ENCODE measurements at places on chromosomes 2 and 18. TPM values are rescaled to one million over a fixed set of nuclear protein-coding genes. Genes with fewer than 3 reads are reported as not detected.

Gene MAL
- not detected for total RNA-seq

Gene NT5DC4
- 13.6 TPM for total RNA-seq

Gene THSD7B
- not detected for total RNA-seq

Gene RBM44
- 1.0 TPM for total RNA-seq

Gene NPPC
- not detected for total RNA-seq

Gene ALPP
- total RNA-seq = not detected

Gene LAMA3
- 233 TPM for total RNA-seq

Gene ACKR3
- 9.5 TPM for total RNA-seq

Gene ERBB4
- 2.2 TPM for total RNA-seq

Gene MATN3
- total RNA-seq = 2.3 TPM

Gene AKAIN1
- total RNA-seq = not detected

Gene MDH1B
- 1.9 TPM for total RNA-seq

Gene KIAA2012
- 0.17 TPM for total RNA-seq

Gene SP140L
- total RNA-seq = 55.2 TPM

DNA sequence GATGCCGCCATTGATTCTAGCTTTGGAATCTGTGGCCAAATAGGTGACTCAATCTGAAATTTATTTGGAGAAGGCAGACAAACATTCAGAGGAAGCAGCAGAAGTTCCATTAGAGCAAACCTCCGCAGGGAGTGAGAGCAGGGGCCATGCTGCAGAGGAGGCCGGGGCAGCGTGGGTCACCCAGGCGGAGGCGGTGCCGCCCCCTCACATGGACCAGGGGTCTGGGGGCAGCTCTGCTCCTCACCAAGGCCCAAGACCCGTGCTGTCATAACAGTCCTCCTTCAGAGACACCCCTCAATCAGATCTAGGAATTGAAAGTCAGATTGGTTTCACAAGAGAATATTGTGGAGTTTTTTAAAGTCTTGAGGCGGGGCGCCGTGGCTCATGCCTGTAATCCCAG lies 92.4 kb downstream of the GBX2 start:
- no peak for DNase-seq

GRCh38 chr2:29245742-29246382 lies 130.6 kb downstream of the CLIP4 start:
- DNase-seq = no peak

DNA sequence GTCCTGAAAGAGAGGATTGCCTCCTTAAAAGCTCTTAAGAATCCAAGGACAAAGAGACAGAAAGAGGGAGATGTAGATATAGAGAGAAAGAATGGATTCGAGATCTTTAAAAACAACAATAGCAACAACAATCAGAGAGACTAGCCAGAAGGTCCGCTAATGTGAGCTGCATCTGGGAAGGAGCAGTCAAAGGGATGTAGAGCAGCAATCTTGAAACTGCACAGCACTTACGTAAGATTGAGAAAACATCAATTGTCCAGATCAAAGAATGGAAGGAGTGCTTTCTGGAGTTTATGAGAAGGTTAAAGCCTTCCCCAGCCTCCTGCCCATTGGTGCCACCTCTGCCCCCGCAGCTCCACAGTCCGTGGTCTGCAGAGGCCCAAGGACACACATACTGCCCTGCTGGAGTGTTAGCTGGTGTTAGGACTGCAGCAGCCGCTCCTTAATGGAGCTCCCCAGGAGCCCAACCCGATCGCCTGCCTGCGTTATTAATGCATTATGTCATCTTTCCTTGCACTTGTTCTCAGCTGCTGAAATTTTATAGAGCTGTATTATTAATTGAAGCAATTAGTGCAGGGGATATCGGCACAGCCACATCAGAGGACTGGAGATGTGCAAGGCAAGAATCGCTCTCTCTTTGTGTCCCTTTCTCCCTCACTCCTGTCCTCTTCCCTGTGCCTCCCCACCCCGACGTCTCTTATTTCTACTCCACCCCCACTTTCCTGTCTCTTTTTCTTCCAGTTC lies 94.2 kb upstream of the STPG4 start:
- no peak for DNase-seq

GRCh38 chr2:158619496-158619895 lies 162.7 kb downstream of the PKP4 start:
- DNase-seq = no peak

- no peak for DNase-seq
These were observed 12.7 kb upstream of the GPC1 start for GRCh38 chr2:240422658-240423329.

DNA sequence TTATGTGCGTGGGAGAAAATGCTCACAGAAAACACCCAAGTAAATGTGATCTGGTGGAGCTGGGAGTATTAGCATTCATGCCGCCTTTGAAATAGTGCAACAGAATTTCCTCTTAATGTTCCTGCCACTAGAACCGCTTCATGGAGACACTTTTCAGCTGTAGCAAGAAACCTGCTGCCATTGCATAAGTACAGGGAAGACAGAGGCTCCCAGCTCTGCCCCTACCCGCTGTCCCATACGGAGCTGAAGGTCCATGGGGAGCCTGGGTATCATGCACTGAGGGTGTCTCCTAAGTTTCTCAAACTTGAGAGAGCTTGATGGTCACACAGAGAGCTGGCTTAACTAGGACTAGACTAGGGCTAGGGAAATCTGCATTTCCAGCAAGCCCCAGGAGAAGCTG lies 49.6 kb downstream of the CRIM1 start:
- no peak for DNase-seq

- no peak for DNase-seq
These were observed 14.7 kb downstream of the PID1 start for GRCh38 chr2:229256376-229256775.

GRCh38 chr2:68771211-68771751 lies 36.7 kb downstream of the ARHGAP25 start:
- no peak for DNase-seq

- peak; percentile 81 for DNase-seq
These were observed 598 bp upstream of the WBP1 start for GRCh38 chr2:74457549-74458131.

DNA sequence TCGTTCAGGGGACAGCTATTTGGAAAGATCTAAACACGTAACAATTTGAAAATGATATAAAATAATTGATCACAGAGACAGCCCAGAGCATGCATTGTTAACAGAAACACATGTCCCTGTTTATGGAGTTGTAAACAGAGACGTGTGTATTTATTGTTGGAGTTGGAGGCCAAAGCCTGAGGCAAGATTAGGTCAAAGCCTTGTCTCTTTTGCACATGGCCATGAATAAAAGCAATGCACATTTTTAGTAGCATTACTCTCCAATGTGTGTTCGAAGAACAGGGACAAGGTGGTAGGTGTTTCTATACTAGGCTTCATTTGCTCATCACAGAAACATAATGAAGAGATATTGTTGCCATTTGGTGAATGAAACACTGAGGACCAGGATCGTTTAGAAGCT lies 841.5 kb upstream of the FANCL start:
- no peak for DNase-seq

DNA sequence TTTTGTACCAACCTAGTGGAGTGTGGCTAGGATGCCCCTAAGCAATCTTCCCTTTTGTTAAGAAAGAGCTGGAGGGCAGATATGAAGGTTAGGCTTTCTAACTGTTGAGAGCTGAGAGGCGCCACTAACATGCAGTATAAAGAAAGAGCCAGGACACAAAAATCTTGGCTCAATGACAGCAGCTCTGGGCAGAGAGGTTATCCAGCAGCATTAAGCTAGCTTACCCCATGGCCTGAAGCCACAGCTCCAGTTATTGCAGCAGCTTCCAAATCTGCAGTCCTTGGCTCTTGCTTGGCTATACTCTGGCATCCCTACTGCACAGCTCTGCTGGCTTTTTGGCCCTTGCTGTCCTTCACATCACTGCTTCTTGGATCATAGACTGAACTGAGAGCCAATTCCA lies 213.4 kb downstream of the GPD2 start:
- no peak for DNase-seq

- no peak for DNase-seq
These were observed 108.1 kb upstream of the CELF4 start for GRCh38 chr18:37673671-37674070.

DNA sequence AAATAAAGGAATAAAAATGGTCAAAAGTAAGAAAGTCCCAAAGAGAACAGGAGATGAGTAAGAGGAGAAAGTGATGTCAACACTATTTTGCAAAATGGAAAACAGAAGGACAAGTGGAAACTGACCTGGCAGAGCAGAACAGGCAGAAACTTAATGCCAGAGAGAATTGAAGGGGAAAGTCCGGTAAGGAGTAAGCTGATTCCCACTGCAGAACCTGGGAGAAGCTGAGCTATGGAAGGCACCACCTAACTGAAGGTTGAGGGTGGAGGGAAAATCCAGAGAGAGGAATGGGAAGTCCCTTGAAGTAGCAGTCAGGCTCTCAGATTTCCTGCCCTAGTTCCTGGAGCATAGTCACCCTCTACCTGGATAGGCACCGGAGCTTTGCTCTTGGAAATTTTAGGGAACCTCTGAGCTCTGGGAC lies 59.8 kb downstream of the MOGAT1 start:
- DNase-seq = no peak

DNA sequence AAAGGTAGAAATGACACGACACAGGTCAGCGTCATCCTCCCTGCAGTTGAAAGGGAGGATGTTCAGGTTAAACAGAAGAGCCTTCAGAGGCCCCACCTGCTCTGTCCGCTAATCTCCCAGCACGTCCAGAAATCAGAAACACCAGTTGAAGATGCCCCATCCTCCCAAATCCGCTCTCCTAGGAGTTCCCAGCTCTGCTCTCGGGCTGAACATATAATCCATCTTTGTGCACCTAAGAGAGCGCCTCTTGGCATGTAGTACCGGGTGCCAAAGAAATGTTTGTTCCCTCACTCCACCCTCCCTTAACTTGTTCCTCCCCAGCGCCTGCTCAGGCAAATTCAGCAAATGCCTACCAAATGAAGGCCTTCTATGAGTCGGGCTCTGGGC lies 145.2 kb upstream of the SMAD2 start:
- no peak for DNase-seq
